ENCODE measurements at places on chromosomes 1 and 21. TPM values are rescaled to one million over a fixed set of nuclear protein-coding genes. Genes with fewer than 3 reads are reported as not detected.

- no peak for DNase-seq
Observed at GRCh38 chr1:195188821-195189220, 1419.4 kb downstream of the KCNT2 start.

DNA sequence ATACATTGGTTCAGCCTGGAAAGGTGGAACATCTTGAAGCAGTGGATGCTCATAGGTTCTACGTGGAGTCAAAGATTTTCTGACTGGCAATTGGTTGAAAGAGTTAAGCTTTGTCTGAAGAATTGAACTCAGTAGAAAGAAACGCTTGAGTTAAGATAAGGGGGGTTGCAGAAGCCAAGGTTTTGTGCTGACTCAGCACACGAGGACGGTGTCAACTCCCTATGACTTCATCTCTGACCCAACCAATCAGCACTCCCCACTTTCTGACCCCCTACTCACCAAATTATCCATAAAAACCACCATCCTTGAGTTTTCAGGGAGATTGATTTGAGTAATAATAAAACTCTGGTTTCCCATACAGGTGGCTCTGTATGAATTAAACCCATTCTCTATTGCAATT is 2.5 kb upstream of the PINK1 start:
- DNase-seq = no peak

CD84 gene
- 10.1 TPM for total RNA-seq

SPATA45 gene
- 0.33 TPM for total RNA-seq

RUNX3 gene
- 4.9 TPM for total RNA-seq

DNA sequence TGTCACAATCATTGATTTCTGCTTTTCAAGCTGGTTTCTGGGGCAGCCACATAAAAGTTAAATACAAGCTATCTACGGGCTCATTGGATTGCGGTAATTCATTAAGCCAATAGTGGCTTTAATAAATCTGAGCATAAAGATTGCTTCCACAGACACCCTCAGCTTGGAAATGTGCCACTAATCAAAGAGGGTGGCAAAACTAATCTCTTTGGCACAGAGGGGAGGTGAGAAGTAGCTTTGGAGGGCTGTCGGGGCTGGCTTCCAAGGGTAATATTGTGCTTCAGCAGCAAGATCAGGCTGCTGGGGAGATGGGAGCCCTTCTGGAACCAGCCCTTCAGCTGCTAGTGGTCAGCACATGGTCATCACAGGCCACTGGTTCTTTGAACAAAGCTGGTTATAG is 21.2 kb upstream of the KAZN start:
- no peak for DNase-seq

- no peak for DNase-seq
Observed at GRCh38 chr1:45536886-45537285, 13.7 kb upstream of the AKR1A1 start.

DNA sequence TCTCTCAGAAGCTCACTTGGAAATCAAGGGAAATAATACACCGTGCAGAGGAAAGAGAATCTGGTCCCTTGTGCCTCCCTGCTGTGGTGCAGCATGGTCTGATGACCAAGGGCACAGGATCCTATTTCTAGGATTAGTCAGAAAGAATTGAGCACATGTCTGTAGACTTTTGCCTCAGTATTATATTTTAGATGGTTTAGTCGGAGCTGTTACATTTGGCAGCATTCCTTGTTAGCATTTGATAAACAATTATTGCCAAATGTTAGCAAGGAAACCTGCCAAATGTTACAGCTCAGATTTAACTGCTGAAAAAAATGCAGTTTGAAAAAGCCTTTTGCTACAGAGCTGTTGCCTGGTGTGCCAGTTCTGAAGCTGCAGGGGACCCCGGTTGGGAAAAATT is 183.5 kb upstream of the DPYD start:
- DNase-seq = no peak

CSMD2 gene
- total RNA-seq = 0.14 TPM

DNA sequence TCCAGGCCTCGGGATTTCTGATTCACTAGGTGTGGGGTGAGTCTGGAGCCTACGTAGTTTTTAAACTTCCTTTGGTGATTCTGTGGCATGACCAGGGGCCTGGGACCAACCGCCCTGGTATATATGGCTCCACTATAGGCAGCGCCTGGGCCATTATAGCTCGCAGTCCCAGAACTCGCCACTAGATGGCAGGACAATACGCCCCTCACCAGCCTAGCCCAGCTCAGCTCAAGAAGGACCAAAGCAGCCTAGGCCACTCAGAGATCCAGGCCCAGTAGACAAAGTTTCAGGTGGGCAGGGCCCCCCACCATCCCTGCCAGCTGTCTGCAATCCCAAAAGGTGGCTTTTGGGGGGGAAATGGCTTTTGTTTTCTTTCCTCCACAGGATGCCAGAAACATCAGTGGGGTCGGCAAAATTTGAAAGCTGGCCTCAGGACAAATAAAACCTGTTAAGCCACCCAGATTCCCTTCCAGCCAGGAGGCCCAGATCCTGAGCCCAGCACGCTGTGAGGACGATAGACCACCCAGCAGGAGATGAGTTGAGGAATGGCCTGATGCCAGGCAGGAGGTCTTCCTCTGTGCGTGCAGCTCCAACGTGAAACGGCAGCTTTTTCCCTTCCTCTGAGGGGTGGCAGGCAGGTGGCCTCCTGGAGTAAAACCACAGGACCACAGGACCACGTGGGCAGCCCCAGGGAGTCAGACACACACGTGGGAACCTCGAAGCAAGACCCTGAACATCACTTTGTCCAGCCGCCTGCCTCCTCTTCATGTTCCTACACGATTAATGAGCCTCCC is 24.8 kb upstream of the TMEM51 start:
- peak; percentile 36 for DNase-seq

ETS2 gene
- total RNA-seq = 15.0 TPM

DNA sequence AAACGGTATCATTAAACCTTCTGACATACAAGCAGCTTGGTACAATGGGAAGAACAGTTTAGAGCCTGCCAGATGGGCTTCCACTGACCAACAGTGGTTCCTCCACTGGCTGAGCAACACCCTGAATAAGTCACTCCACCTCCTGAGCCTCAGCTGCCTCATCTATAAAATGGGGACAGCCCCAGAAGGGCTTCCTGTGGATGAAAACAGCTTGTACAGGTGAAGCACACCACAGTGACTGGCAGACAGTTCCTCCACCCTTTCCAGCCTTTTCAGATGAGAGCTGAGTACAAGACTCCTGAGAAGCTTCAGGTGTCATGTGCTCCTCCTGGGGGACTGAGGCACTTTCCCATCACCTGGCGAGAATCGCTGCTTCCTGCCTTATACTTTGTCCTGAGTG is 2.1 kb downstream of the CAPZB start:
- no peak for DNase-seq

TACSTD2 gene
- 2.9 TPM for total RNA-seq

DNA sequence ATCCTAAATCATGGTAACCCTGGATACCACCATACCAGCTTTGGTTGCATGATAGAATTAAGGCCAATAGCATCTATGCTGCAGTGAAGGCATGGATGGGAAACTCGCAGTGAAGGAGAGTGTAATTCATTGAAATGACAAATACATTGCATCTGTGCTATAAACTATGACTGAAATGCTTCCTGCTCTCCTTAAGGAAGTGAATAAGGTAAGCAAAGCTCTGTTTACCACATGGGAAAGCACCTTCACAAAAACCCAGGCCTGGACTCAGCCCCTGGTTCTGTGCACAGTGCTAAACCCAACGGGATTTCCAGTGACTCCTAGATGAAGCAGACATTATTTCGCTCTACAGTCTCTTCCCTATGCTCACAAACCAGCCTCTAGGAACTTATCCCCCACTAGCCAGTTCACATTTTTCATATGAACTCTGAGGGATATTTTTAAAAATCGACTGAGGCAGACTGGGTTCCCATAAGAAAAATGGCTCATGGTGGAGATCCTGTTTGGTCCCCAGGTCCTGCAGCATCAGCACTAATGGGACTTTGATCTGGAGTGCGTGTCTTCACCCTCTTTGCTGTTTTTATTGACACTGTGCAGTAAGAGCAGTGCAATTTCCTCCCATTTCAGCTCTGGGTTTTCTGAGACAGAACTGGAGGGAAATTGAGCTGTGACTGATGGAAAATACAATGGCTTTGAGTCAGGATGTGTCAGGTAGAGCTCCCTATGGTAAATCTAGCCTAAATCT is 362.7 kb downstream of the SIPA1L2 start:
- no peak for DNase-seq

LHX8 gene
- 0.05 TPM for total RNA-seq

Data from thymus (tissue), 14 donors.